Activated naive CD4-positive, alpha-beta T cell (primary cell): ENCODE measurements at places on chromosomes 12 and 14.

DNA sequence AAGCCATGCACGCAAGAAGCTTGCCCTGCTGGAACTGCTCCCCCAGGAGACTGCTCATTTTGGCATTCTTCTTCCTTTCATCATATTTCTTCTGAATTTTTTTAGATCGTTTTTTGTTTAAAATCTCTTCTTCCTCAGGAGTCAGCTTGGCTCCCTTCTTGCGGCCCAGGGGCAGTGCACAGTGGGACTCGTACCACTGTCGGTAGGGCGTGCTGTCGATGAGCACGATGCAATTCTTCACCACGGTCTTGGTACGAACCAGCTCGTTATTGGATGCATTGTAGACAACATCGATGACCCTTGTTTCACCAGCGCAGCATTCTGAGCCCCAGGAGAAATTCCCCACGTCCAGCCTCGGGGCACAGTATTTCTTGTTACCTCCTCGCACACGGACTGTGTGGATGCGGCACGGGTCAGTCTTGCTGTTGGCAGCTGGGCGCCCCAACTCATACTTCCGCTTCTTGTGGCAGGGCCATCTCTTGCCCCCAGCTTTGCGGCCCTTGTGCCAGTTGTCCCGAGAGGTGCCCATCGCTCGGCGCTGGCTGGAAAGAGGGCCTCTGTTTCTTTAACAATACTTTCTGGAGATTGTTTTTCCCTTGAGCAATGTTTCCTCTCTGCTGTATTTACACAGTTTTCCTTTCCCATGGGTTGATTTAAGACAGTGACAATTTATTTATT, 452.4 kb downstream of the TMEM121 start:
- no peak for DNase-seq

GRCh38 chr12:44046732-44047417, 211.0 kb downstream of the TMEM117 start:
- DNase-seq = no peak

GRCh38 chr12:18135509-18135908, 45.5 kb upstream of the RERGL start:
- DNase-seq = no peak

DNA sequence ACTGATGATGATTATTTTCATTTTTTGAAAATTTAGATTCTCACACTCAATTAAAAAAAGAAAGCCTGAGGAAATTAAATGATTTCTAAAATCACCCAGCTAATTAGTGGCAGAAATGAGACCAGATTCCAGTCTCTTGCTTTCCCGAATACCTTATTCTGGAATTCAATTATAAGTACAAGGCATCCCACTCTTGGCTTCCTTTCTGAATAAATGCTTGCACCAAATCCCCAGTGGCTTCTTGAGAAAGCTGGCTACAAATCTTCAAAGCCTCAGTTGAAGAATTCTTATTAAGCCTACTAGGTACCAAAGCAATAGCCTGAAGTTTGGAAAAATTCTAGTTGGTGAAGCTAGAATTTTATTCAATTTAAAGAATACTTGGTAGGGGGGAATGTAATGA, 476.6 kb downstream of the DIO2 start:
- no peak for DNase-seq

DNA sequence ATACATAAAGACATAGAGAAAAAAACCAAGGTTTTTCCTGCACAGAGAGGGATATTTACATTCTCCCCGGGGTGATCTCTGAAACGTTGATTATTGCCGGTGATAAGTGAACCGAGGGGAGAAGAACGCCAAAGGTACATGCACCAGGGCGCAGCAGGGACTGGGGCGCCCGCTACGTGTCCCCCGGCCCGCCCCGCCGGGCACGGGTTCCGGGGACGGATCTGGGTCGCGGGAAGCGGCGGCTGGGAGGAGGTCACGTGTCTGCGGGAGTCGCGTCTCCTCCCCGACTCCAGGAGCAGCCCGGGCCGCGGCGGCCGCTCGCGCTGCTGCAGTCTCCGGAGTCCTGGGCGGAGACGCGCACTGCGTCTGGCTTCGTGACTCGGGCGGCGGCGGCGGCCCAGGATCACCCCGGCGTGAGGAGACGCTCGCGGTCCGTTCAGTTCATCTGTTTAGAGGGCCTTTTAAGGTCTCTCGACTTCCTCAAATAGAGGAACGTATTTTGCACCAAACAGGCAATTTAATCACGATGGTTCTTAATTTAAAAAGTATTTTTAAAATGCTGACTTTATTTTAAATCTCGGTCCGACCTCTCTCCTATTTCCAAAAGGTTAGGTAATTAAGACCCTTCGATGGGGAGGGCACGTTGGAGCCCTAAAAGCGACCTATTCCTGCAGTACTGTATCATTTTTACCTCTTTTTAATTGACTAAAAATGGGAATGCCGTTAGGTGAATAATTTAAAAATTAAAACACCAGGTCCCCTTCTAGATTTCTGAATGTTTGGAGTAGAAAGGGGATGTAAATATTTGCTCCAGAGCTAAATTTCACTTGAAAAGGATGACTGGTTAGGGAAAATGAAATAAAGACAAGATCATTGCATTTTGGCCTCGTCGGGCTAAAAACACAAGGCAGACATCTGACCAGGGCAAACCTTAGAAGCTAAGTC, 1.8 kb upstream of the BHLHE41 start:
- no peak for DNase-seq

- DNase-seq = no peak
Observed at GRCh38 chr12:46442239-46442638, 69.7 kb upstream of the SLC38A2 start.

DNA sequence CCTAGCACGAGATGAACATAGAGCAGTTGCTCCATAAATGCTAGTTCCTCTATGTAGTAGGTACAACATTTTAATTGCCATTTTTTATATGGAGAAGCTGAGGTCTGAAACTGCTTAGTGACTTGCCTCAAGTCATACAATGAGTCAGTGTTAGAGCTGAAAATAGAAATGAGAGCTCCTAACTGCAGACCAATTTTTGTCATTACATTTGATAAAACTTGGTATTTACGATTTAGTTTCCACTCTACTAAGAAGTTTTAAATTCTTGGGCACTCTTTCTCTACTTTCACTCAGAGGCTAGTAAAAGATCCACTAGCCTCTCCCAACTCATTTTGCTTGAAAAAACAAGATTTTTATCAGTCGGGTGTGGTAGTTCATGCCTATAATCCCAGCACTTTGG, 8.1 kb upstream of the TMED10 start:
- no peak for DNase-seq

- DNase-seq = no peak
Observed at GRCh38 chr12:28290262-28290661, 100.0 kb downstream of the CCDC91 start.

- no peak for DNase-seq
Observed at GRCh38 chr12:68207276-68207675, 18.3 kb downstream of the IL26 start.

DNA sequence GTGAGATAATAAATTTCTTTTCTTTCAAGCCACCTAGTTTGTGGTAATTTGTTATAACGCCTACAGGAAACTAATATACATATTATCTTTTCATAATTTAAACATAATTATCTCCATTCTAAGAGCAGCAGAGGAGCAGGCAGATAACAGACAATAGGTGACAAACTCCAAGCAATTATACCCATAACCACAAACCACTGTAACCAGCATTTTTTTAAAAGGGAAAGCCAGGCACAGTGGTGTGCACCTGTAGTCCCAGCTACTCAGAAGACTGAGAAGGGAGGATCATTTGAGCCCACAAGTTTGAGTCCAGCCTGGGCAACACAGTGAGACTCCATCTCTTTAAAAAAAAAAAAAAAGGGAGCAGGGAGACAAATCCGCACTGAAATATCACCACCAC, 54.9 kb downstream of the ATF7 start:
- DNase-seq = no peak

- no peak for DNase-seq
Observed at GRCh38 chr12:45756666-45757065, 27.2 kb downstream of the ARID2 start.

- DNase-seq = no peak
Observed at GRCh38 chr14:52874389-52874788, 76.5 kb downstream of the FERMT2 start.

GRCh38 chr12:103998976-103999375, 33.3 kb downstream of the TDG start:
- no peak for DNase-seq

GRCh38 chr12:40058721-40059190, 47.1 kb downstream of the SLC2A13 start:
- no peak for DNase-seq

- DNase-seq = no peak
Observed at GRCh38 chr14:64266239-64266638, 27.9 kb downstream of the ESR2 start.

DNA sequence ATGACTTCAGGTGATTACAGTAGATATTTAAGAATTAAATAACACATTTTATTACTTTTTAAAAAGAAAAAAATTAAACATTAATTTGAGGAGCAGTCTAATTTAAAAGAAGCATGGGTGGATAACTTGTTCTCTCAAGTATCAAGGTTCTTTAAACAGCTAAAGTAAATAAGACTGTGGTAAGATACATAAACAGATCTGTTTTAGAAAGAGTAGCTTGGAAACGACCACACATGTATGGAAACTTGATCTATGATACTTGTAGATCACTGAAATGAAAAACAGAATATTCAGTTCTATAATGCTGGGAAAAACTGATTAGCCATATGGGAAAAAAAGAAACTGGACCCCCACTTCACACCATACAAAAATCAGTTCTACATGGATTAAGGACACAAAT, 36.0 kb downstream of the TC2N start:
- DNase-seq = no peak

DNA sequence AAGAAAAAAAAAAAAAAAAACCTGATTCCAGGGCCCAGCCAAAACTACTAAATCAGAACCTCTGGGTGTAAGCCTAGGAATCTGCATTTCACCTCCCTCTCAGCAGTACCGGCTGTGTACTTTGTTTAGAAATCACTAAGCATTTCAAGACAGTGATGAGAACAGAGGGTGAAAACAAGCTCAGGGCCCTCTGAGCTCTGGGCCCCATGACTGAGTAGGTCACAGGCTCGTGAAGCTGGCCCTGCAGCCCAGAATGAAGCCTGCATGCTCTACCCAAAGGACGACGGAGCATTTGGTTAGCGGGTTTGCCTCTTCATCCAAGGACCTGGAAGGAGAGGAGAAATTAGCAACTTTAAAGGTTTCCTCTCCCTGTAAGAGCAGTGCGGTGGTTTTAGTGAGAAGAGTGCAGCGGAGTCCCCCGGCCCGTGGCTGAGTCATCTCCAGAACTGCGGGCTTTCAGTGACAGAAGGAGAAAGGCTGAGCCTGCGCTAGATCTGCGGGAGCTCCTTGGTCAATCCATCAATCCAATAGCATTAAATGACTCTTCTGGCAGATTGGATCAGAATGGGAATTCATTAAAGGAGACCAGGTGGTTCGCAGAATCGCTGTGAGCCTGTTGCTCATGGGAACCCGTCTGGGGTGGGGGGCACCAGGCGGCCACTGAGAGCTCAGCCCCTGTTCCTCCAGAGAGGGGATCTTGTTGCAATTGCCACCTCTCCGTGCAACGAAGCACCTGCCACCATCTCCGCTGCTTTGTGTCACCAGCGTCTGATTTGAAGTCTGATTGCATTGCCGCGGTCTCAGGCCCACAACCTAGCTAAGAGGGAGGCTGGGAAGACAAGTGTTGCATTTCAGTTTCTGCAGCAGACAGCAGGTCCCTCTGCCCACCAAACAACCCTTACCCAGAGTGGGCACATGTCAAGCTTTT, 7.3 kb downstream of the IL31 start:
- no peak for DNase-seq

DNA sequence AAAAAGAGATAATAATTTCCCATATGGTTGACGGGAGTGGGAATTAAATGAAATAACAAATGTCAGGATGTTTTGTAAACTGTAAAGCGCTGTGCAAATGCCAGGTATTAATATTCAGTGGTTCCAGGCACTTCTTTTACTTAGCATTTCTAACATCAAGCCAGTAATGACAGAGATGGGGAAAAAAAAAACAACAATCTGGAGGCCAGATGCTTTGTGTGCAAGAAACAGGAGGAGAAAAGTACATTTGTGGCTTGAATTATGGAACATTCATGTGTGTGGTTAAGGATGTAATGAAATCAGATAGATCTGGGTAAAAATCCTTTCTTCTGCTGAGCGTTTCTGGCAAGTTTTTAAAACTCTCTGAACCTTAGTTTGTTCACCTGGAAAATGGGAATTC, 509.6 kb downstream of the FUT8 start:
- DNase-seq = no peak

DNA sequence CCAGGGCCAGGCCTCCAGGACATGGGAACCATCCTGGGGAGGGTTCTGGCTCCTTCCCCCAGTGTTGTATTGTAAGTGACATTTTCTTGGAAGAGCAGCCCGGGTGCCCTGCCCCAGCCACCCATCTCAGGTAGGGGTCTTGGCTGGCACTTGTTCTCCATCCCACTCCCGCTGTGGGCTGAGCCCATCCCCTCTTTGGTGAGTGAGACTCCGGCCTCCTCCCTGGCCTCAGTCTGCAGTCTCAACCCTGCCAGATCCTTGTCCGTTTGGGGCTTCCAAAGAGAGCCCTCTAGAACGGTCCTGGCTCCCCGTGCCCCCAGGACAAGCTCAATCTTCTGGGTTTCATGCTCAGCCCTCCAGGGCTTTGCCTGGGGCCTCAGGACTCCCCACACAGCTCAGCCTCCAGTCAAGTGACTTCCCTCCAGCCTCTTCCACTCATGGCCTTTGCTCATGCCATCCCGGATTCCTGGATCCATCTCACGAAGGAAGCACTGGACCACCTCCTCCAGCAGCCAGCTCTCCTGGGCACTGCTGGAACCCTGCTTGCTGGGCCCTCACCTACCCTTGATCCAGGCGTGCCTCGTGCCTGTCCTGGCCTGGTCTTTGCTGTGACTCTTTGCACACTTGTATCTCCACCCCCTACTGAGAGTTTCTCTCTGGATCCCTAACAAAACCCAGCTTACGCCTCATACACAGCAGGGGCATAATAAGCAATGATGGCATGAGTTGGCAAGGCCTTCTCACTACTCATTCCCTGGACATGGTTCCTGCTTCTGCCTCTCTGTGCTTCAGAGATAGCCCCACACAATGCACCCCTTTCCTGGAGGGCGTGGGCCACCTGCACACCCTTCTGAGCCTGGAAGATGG, 297.4 kb upstream of the RTL1 start:
- DNase-seq = no peak

- DNase-seq = no peak
Observed at GRCh38 chr12:51183816-51184215, 10.9 kb upstream of the TFCP2 start.

DNA sequence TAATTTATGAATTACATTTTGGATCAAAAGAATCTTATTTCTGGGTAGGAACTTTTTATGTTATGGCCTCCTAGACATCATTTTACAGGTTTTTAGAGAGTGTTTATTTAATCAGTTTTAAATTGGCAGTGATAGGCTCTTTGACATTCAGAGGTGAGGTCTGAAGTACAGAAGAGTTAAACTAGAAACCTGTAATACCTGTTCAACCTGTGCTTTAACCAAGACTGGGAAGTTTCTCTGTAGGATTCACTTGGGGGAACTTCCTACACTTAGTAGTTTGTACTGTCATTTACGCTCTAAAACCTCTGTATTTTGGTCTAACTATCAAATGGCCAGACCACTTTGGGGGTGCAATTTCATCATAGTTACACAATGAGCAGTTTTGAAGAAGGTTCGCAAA, 35.9 kb downstream of the PLEKHA5 start:
- DNase-seq = no peak
